Neural progenitor cell (in vitro differentiated cells): ENCODE measurements at places on chromosomes 16 and 17.

DNA sequence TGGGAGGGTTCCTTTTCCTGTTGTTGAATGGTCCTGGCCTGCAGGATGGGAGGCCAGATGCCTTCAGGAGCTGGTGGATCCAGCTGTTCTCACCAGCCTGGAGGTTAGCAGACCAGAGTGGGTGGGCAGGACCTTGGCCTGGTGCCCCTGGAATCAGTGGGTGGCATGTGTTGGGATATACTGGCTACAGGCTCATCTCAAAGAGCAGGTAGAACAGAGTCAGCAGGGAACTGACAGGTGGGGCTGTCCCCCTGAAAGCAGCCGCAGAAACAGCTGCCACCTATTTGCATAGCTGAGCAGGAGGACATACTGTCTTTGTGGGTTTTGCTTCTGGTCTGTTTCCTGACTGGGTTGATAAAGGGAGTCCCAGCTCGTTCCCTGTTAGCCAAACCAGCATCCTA lies 144.1 kb downstream of the RAB11FIP4 start:
- no peak for DNase-seq

DNA sequence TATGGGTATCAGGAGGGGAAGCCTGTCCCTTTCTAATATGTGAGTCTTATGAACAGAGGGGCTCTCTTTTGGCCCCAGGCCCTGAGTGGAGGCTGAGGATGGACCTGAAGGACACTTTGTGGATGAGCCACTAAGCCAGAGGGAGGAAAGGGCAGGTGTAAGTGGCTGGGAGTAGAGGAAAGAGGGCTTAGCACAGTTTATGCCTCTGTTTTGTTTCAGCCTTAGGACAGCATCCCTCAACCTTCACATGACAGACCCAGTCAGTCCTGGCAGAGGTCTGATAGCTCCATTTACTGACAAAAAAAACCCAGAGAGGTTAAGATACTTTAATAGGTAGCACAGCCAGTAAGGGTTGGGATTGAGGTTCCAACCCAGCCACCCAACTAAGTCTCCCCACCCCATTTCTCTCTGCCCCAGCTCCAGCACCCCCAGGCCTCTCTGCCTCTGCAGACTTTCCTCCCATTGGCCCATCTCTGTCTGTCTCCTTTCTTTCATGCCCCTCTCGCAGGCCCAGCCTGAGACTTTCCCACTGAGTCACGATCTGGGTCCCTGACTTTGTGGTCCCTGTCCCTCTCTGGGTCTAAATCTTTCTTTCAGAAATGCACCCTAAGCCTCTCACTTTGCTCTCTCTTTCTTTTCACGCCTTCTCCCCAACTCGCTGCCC lies 4.7 kb upstream of the TBX21 start:
- no peak for DNase-seq

DNA sequence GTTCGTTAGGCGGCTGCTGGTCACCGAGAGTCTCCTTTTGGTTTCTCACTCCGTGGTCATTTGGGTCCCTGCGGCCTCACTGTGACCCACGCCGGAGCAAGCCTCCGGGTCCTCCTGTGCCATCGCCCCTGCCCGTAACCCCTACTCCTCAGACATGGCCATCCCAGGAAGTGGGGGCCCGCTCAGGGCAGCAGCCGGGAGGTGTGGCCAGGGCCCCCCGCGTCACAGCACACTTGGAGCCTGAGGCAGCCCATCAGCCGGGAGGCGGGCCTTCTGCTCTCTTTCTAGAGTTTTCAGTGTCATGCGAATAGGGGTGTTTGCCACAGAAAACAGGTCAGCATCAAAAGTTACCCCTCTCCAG lies 7.9 kb upstream of the WFIKKN1 start:
- no peak for DNase-seq

GRCh38 chr16:5430598-5430997 lies 333.0 kb upstream of the EEF2KMT start:
- DNase-seq = no peak
